Epithelial cell of proximal tubule (primary cell): ENCODE measurements at places on chromosomes 16 and 17. TPM values are rescaled to one million over a fixed set of nuclear protein-coding genes. Genes with fewer than 3 reads are reported as not detected.

DNA sequence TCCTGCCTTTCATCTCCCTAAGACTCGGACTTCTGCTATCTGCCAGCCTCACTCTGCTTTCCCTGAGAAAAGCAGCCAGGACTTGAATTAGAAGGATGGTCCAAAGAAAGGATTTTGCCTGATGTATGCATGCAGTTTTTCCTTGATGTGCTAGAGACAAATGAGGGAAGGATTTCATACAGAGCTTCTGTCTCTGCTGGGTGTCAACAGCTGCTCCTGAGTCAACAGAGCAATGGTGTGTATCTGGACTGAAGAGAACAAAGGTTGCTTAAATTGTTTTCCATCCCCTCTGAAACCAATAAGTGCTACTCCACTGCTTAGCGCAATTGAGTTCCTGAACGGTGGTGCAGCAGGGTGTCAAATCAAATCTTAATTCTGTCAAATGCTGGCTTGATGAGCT is 680.6 kb upstream of the C16orf82 start:
- DNase-seq: no peak

GRCh38 chr17:81126281-81127132 is 38.8 kb upstream of the PVALEF start:
- no peak for DNase-seq

GRCh38 chr16:89548344-89549006 is 12.0 kb upstream of the RPL13 start:
- no peak for DNase-seq

Gene KRT36
- not detected in 2 replicates for total RNA-seq

GRCh38 chr17:38441429-38442061 is 13.3 kb downstream of the ARHGAP23 start:
- DNase-seq: no peak

DNA sequence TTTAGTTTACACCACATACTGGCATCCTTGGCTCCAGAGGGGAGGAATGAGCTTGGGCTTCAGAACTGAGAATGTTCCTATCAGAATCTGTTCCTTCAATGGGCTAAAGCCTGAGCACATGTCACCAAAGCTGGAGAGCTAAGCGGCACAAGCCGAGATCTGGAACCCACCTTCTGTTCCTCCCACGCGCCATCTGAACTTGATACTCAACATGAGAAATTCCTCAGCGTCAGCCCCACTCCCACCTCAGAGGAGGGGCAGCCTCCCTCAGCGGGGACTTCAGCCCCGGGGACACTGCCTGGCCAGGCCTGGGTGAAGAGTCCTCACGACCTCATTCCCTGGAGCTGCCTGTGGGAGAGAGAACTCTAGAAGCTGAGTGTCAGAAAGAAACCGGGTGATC is 22.8 kb upstream of the SLC47A1 start:
- DNase-seq: no peak

DNA sequence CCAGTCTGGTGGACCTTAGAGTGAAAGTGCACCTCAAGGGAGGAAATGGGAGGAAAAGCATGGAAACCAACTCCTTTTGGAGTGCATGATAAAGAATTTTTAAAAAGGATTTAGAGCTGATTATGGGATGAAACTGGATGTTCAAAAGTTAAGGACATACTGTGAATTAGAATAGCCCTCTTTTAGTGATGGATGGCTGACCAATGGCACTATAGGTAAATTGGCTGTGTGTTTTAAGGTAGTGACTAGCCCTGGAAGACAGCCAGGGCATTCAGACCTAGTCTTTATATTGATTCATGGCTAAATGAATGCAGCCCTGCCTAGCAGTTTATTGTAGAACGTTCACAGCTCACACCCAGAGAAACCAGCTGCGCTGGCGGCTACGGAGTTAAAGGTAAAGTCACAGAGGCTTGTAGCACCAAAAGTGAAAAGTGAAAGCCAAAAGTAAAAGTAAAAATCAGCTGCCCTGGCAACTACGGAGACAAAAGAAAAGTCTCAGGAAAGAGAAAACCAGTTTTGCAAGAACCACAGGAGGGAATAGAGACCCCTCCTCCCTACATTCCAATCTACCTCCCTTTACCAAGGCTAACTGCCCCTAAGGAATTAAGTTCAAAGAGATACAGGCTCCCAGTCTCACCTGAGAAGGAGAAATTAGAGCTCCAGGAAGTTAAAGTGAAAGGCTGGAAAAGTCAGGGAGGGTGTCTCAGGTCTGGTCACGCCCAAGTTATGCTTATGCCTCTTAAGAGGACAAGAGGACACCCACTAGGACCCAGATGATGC is 21.8 kb downstream of the ACSM1 start:
- DNase-seq: peak; percentile 38
